Right cardiac atrium (tissue), 5 donors: ENCODE measurements at places on chromosomes 7 and 10. TPM values are rescaled to one million over a fixed set of nuclear protein-coding genes. Genes with fewer than 3 reads are reported as not detected.

The IFIT2 gene
- total RNA-seq: 8.7 TPM

The LIPN gene
- total RNA-seq: not detected

The DRGX gene
- total RNA-seq: not detected

The CPEB3 gene
- total RNA-seq: 7.2 TPM

GRCh38 chr7:27121684-27122076, 8.9 kb downstream of the HOXA4 start:
- no peak for DNase-seq

DNA sequence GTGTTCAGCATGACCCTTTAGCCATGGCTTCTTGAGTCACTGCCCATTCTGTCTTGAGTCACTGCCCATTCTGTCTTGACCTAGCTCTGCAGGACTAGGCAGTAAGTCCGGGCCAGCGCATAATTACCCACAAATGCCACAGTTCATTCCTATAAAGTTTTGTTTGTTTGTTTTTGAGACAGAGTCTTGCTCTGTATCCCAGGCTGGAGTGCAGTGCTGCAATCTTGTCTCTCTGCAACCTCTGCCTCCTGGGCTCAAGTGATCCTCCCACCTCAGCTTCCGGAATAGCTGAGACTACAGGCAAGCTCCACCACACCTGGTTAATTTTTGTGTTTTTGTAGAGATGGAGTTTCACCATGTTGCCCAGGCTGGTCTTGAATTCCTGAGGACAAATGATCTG, 32.7 kb upstream of the TARP start:
- no peak for DNase-seq

The OGA gene
- total RNA-seq: 96.4 TPM

GRCh38 chr7:80935991-80936780, 17.3 kb upstream of the SEMA3C start:
- no peak for DNase-seq

GRCh38 chr10:44965104-44965503, 5.5 kb downstream of the RASSF4 start:
- DNase-seq: no peak

DNA sequence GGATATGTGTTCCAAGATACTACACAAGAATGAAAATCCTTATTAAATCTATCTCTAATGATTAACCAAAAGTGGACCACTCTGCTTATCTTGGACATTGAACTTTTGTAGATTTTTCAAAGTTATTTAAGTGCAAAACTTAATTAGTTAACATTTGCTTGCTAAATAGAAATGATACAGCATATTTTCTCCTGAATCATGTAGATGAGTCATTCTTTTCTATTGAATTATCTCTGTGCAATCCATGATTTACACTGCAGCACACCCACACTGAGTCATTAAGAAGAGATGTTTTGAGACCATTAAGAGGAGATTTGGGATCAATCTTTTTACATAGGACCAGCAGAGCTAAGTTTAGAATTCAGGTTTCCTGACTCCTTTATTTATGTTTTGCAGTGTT, 6.6 kb upstream of the ABCC2 start:
- no peak for DNase-seq

The NPFFR1 gene
- total RNA-seq: not detected

- no peak for DNase-seq
These were observed 37.6 kb upstream of the ELFN1 start for GRCh38 chr7:1632506-1632905.

DNA sequence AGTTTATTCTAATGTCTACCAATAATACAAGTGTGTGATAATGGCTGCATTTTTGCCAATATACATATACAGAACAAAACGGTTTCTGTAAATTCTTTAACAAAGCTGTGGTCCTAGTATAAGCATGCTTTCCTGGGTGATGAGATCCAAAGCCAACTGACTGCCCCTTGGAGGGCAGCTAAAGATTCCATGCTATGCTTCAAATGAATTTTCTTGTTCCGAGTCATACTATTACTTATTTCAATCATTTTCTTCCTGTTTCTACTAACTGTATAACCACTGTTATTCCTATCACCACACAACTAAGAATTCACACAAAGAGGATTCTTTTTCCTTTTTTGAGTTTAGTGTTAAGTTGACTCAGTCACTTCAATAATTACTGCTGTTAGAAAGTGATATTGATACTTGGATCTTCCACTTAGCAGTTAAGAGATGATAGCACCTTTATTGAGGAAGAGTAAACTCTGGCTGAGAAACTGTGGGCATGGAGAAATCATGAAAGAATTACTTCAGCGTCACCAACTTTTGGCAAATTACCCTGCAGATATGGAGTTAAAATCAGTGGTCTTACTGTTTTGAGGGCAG, 197.5 kb downstream of the ARL4A start:
- DNase-seq: no peak

- no peak for DNase-seq
These were observed 94.2 kb downstream of the C10orf90 start for GRCh38 chr10:126576336-126576735.

DNA sequence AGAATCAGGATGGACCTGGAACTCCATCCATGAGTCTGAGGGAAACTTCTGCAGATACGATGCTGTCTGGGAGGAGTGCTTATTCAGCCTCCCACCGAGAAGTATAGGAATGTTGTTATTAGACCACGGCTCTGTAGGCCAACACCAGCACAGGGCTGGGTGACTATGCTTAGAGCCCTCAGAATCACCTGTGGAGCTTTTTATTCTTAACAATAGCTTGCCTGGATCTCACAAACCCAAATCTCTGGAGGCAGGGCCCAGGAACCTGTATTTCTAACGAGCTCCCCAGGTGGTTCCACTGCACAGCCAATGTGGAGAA, 55.6 kb upstream of the ARID5B start:
- no peak for DNase-seq

GRCh38 chr7:51011710-51012350, 229.1 kb upstream of the GRB10 start:
- DNase-seq: no peak

- no peak for DNase-seq
These were observed 168.3 kb upstream of the SP8 start for GRCh38 chr7:20954711-20955619.
